ENCODE measurements at places on chromosomes 7 and 10. TPM values are rescaled to one million over a fixed set of nuclear protein-coding genes. Genes with fewer than 3 reads are reported as not detected.

DNA sequence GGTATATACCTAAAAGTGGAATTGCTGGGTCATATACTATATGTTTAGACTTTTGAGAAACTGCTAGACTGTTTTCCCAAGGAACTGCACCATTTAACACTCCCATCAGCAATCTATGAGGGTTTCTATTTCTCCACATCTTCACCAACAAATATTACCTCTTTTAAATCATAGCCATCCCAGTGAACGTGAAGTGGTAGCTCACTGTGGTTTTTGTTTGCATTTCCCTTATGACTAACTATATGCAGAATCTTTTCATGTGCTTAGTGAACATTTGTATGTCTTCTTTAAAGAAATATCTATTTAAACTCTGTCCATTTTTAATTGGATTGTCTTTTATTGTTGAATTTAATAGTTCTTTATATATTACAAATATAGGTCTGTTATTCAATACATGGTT, 115.8 kb upstream of the SEC61G start:
- no peaks in the 10 kb centered on the region for H3K36me3 ChIP-seq
- no peak for DNase-seq
- H3K4me1 ChIP-seq: peaks cover 10% of the 10 kb centered on the region
- H3K4me3 ChIP-seq: no peak overlapping the region

Gene PRKAR1B
- 20.0 TPM for total RNA-seq

- no peaks in the 10 kb centered on the region for H3K27me3 ChIP-seq
- no peaks in the 10 kb centered on the region for H3K4me1 ChIP-seq
- no peak overlapping the region for H3K27ac ChIP-seq
- DNase-seq: no peak
These were observed 483 bp downstream of the GDF10 start for GRCh38 chr10:47300429-47300931.

DNA sequence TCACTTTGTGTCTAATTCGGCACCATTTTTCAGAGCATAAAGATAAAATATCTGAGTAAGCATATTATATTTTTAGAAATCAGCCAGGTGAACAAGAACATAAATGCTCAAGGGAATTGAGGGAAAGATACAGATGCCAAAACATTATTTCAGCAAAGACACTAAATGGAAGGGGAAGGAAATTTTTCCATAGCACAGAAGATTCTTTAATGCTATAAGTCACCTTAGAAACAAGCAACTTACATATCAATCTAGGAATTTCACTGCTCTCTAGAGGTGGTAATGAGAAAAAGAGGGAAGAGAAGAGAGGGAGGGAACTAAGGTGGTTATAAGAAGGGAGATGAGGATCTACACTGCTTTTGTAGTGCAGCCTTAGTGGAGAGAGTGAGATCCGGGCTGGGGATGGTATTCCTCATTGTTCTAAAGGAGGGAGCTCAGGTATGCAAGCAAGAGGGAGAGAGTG, 20.4 kb downstream of the ZNF365 start:
- H3K27me3 ChIP-seq: no peaks in the 10 kb centered on the region
- no peak overlapping the region for H3K27ac ChIP-seq
- H3K36me3 ChIP-seq: no peaks in the 10 kb centered on the region
- no peak for DNase-seq
- no peaks in the 10 kb centered on the region for H3K4me1 ChIP-seq

Gene VIPR2
- total RNA-seq: not detected

Gene TRA2A
- 34.5 TPM for total RNA-seq

DNA sequence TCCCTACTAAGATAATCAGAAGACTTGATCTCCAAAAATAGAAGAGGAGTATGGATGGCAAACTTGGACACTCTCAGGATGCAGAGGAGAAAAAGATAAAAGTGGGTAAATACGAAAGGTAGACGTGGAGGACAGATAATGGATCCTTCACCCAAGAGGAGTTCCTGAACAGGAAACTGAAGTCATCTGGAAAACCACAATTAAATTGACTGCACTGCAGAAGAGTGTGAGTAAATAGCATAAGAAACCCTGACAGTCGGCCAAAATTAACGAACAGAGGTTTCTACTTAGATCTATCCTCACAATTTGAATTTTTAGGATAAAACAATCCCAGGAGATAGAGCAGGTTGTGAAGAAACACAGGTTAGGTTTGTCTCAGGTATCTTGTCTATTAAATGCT, 70.5 kb downstream of the SDK1 start:
- H3K4me1 ChIP-seq: no peaks in the 10 kb centered on the region
- DNase-seq: no peak
- H3K4me3 ChIP-seq: no peak overlapping the region

Gene NUTM2E
- total RNA-seq: 0.19 TPM

- H3K27ac ChIP-seq: no peak overlapping the region
- no peaks in the 10 kb centered on the region for H3K36me3 ChIP-seq
- no peak overlapping the region for H3K4me3 ChIP-seq
- H3K4me1 ChIP-seq: peaks cover 27% of the 10 kb centered on the region
- H3K27me3 ChIP-seq: no peaks in the 10 kb centered on the region
These were observed 21.7 kb downstream of the RAB18 start for GRCh38 chr10:27525819-27526218.

Gene SNX8
- total RNA-seq: 6.3 TPM

Gene ODAD2
- not detected for total RNA-seq

GRCh38 chr10:49596836-49597235, 13.3 kb upstream of the SLC18A3 start:
- H3K4me1 ChIP-seq: no peaks in the 10 kb centered on the region
- H3K27me3 ChIP-seq: no peaks in the 10 kb centered on the region
- no peak overlapping the region for H3K27ac ChIP-seq
- H3K4me3 ChIP-seq: no peak overlapping the region

Gene MYO1G
- 130 TPM for total RNA-seq

DNA sequence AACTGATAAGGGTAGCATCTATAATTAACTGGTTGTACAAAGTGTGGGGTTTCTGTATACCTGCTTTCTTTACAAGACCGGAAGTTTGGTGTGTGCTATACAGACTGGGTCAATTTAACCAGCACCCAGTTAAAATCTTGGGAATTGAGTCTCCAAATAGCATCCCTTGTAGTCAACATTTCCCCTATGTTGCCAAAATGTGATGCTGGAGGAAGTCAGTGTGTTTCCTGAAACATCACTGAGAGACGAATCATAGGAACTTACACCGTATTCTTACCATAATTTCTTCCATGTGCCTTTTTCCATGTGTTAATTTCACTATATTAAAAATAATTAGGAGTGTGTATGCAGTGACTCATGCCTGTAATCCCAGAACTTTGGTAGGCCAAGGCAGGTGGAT, 1.7 kb downstream of the AKR1C4 start:
- no peaks in the 10 kb centered on the region for H3K4me1 ChIP-seq
- H3K4me3 ChIP-seq: no peak overlapping the region

GRCh38 chr7:107194052-107194451, 25.2 kb downstream of the HBP1 start:
- no peaks in the 10 kb centered on the region for H3K27me3 ChIP-seq
- no peaks in the 10 kb centered on the region for H3K4me1 ChIP-seq
- no peak overlapping the region for H3K4me3 ChIP-seq
- no peak for DNase-seq

GRCh38 chr7:128358233-128358632, 3.3 kb downstream of the PRRT4 start:
- H3K4me3 ChIP-seq: no peak overlapping the region
- no peaks in the 10 kb centered on the region for H3K27me3 ChIP-seq

GRCh38 chr10:132269266-132270230, 38.2 kb downstream of the STK32C start:
- DNase-seq: no peak
- H3K4me3 ChIP-seq: no peak overlapping the region
- H3K27ac ChIP-seq: no peak overlapping the region
- no peaks in the 10 kb centered on the region for H3K36me3 ChIP-seq

Gene ORC5
- 21.9 TPM for total RNA-seq

Gene ADAM8
- 3.8 TPM for total RNA-seq

- H3K36me3 ChIP-seq: peaks cover 12% of the 10 kb centered on the region
- no peak for DNase-seq
- no peak overlapping the region for H3K27ac ChIP-seq
- H3K27me3 ChIP-seq: no peaks in the 10 kb centered on the region
- no peaks in the 10 kb centered on the region for H3K4me1 ChIP-seq
These were observed 55.0 kb upstream of the DNAAF5 start for GRCh38 chr7:671415-672042.

DNA sequence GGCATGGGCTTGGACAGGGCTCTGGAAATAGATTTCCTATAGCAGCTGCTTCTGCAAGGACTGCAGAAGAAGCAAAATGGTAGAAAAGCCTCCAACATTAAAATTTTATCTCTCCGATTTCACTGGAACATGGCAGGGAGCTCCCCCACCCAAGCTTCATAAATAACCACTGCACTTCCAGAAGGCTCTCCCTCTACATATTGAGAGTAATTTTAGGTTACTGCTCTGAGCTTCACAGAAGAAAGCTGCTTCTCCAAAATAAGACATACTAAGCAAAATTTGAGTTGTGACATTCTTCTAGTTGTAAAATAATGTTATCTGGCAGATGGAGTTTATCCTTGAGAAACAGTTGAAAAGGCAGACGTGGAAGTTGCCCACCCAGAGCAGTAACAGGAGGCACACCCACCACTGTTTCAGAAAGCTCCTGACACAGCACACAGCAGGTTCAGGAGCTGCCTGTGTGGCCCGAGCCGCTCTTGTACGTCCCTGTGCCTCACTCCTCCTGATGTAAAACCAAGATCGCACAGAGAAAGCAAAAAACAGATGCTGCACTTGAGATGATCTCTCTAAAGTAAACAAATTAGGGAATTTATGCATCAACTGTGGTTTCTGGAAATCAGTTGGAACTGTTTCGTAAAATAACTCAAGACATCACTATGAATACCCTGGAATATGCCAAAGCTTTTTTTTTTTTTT, 621.0 kb downstream of the PARD3 start:
- H3K27ac ChIP-seq: no peak overlapping the region
- no peak overlapping the region for H3K4me3 ChIP-seq
- no peaks in the 10 kb centered on the region for H3K36me3 ChIP-seq
- H3K27me3 ChIP-seq: no peaks in the 10 kb centered on the region
- H3K4me1 ChIP-seq: no peaks in the 10 kb centered on the region
- DNase-seq: no peak

Gene GPR26
- total RNA-seq: not detected

DNA sequence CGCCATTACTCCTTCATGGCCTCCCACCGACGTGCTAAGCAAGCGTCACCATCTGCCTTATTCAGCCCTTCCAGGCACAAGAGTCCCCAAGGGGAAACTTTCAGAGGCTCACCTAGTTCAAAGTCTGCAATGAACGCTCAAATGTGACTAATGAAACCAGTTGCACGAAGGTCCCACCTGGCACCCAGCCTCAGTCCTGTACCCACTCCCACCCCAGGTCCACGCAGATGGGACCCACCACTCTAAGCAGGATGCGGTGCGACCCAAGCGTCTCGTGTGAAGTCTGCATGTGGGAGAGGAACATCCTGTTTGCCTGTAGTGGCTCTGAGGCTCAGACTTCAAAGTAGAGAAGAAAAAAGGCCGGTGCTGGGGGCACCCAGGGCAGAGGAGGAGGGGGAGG, 40.3 kb downstream of the RGS10 start:
- no peaks in the 10 kb centered on the region for H3K27me3 ChIP-seq
- H3K36me3 ChIP-seq: no peaks in the 10 kb centered on the region
- H3K4me3 ChIP-seq: no peak overlapping the region
- no peak for DNase-seq
- H3K4me1 ChIP-seq: no peaks in the 10 kb centered on the region
- no peak overlapping the region for H3K27ac ChIP-seq

GRCh38 chr7:112692333-112692732, 97.9 kb downstream of the TMEM168 start:
- H3K4me3 ChIP-seq: no peak overlapping the region
- no peak for DNase-seq
- no peaks in the 10 kb centered on the region for H3K27me3 ChIP-seq
- no peak overlapping the region for H3K27ac ChIP-seq
- H3K36me3 ChIP-seq: no peaks in the 10 kb centered on the region

Gene HKDC1
- total RNA-seq: not detected

DNA sequence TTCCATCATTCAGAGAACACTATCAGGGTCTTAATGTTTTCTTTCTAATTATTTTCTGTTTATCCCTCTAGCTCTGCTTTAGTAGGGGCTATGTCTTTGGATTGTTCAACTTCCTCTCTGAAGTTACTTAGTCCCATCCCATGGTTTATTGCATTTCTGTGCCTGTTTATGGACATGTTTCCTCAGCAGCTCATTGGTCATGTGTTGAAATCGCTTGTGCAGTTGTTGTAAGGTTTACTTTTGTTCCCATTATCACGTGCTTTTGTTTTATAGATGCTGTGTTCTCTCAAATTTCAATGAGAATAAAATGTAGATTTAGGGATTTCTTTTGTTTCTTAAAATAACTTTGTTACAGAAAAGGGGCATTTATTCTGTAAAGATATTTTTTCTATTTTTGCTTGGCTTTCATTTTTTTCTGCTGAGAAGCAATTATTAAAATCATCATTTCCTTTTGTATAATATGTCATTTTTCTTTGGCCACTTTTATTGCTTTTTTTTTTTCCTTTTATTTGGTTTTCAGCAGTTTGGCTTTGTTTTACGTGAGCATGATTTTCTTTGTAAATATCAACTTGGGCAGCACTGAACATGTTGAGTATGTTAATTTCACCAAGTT, 110.9 kb downstream of the CCDC7 start:
- no peaks in the 10 kb centered on the region for H3K36me3 ChIP-seq
- H3K27me3 ChIP-seq: no peaks in the 10 kb centered on the region
- no peak overlapping the region for H3K27ac ChIP-seq

Gene GSTO2
- 1.3 TPM for total RNA-seq

- H3K27me3 ChIP-seq: no peaks in the 10 kb centered on the region
- no peaks in the 10 kb centered on the region for H3K36me3 ChIP-seq
- H3K27ac ChIP-seq: no peak overlapping the region
These were observed 74.6 kb downstream of the SH2D4B start for GRCh38 chr10:80612261-80612660.

Gene MKI67
- total RNA-seq: 33.1 TPM

Gene ERVW-1
- total RNA-seq: not detected

DNA sequence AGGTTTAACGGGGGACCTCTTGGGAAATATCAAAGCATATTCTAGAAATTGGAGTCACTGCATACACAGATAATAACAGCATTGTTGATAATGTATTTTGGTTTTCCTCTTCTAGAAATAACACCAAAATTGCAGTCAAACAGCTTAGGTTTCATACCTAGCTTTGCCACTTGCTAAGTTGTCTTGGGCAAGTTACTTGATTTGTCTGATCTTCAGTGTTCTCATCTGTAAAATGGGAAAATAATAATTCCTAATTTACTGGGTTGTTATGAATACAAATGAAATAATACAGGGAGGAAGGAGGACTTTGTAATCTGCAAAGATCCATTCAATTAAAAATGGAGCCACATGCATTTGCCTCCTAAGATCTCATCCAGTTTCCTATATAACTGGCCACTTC, 20.3 kb upstream of the NUP205 start:
- no peak for DNase-seq
- no peak overlapping the region for H3K4me3 ChIP-seq
- no peak overlapping the region for H3K27ac ChIP-seq
- no peaks in the 10 kb centered on the region for H3K27me3 ChIP-seq
- H3K36me3 ChIP-seq: no peaks in the 10 kb centered on the region

DNA sequence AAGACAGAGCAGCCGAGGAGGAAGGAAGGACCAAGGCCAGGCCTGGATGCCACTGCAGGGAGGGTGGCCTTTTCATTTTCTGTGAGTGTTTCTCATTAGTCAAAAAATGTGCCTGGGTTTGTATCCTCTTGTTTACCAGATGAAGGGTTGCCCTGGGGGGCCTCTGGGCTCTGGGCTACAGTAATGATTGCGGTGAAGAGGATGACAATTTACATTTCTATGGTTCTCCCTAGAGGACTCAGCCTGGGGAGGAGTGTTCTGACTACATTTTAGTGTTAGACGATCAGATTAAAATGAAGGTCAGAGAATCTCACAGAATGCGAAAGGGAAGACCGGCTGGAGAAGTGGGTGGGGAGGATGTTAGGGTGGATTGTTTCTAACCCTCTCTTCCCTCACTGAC, 108.0 kb upstream of the KMT2C start:
- H3K36me3 ChIP-seq: no peaks in the 10 kb centered on the region
- no peak overlapping the region for H3K4me3 ChIP-seq
- no peaks in the 10 kb centered on the region for H3K4me1 ChIP-seq
- no peak for DNase-seq
- H3K27me3 ChIP-seq: no peaks in the 10 kb centered on the region
